Stimulated activated naive CD4-positive, alpha-beta T cell treated with Interleukin-2 at 50 U/mL for 16 hours (primary cell): ENCODE measurements at places on chromosomes 13 and 19.
A peak's percentile ranks its signal among the peaks of the same experiment; 100 is the strongest.

- DNase-seq = no peak
Measured at GRCh38 chr13:22311734-22312404, 641.0 kb downstream of the FGF9 start.

DNA sequence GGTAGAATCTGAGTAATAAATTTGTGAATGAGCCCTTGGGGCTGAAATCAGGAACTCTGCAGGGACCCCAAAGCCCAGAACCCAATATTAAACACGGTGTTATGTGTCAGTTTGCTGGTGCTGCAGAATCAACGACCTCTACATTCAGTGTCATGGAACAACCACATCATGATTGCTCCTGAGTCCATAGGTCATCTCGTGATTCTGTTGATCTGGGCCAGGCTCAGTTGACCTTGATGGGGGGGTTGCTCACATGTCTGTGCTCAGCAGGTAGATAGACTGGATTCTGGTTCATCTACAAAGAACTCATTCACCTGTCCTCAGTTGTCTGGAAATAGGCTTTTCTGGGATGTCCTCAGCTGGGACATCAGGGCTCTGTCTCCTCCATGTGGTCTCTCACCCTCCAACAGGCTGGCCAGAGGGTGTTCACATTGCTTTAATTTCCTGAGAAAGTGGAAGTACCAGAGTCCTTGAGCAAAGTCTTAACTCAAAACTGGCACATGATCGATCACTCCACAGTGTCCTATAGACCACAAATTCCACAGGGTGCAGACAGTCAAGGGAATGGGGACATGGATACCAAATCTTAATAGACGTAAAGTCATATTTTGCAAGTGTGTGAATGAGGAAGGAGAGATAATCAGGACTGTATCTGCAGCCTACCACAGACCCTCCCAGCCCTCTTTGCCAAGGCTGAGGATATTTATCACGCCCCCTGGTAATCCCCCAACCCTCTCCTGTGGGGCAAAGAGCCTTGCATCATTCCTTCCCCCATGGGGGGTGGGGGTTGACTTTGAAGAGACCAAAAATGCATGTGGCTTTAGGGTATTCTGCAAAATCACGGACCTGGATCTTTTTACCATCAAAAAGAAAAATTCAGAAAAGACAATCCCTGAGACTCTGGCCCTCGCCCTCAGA, 39.3 kb upstream of the IGFL1 start:
- no peak for DNase-seq

DNA sequence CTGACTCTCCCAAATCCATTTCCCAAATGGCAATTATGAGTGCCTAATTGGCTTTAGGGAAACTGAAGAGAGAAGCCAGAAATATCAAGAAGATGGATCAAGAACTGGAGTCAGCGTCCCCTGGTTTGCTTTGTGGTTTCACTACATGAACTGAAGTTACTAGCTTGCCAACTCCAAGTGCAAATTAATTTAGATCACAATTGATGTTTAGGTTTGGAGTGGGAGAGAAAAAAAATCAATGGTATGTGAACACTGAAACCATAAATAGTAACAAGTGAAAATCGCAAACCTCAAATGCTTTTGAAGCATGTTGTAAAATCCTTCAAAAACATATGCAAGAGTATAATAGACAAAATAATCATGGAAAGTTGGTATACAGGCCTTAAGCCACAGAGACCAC, 1528.6 kb upstream of the SLC10A2 start:
- no peak for DNase-seq

DNA sequence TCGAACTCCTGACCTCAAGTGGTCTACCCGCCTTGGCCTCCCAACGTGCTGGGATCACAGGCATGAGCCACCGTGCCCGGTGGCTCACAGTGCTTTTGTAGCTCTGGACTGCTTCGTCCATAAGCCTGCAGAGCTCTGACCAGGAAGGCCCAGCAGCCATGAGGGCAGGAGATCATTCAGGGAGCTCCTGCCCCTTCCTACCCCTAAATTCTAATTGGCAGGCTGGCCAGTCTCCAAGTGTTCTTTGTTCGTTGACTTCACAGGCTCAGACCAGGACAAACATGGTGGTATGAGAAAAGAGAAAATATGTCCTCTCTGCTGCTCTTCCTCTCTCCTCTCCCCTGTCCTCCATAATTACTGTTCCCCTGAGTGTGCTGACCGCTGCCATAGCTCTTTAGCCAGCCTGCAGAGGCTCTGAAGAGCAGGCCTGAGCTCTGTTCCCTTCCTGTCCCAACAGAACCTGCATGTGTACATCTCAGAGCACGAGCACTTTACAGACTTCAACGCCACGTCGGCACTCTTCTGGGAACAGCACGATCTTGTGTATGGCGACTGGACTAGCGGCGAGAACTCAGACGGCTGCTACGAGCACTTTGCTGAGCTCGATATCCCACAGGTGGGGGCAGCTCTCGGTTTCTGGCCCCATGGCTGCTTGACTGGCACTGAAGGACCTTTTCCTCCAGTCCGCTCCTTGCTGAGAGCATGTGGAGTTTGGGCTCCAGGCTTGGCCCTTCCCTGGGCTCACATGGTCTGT, 19.0 kb downstream of the CLPTM1 start:
- no peak for DNase-seq

DNA sequence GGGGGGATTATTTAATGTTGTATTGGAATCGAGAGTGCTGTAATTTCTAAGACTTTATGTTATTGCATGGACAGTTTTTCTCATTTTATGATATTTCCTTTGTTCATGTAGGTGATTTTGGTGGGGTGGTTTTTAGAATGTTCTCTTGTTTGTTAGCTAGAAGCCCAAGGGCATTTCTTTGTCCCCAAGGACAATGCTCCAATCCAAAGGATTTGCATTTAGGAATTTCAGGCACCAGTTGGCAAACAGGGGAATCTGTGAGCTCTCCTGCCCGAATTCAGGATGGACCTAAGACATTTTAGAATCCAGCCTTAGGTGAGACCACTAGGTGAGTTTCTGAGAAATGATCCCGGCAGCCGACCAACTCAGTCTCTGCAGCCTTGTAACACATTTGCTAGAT, 324.9 kb downstream of the KCNRG start:
- no peak for DNase-seq

GRCh38 chr19:10361569-10362011, 18.8 kb downstream of the TYK2 start:
- no peak for DNase-seq

- DNase-seq = no peak
Measured at GRCh38 chr13:35498231-35498630, 21.7 kb upstream of the MAB21L1 start.

- DNase-seq = no peak
Measured at GRCh38 chr13:114048443-114048842, 74.6 kb upstream of the C13orf46 start.

GRCh38 chr13:87333599-87333998, 337.6 kb upstream of the SLITRK5 start:
- no peak for DNase-seq

DNA sequence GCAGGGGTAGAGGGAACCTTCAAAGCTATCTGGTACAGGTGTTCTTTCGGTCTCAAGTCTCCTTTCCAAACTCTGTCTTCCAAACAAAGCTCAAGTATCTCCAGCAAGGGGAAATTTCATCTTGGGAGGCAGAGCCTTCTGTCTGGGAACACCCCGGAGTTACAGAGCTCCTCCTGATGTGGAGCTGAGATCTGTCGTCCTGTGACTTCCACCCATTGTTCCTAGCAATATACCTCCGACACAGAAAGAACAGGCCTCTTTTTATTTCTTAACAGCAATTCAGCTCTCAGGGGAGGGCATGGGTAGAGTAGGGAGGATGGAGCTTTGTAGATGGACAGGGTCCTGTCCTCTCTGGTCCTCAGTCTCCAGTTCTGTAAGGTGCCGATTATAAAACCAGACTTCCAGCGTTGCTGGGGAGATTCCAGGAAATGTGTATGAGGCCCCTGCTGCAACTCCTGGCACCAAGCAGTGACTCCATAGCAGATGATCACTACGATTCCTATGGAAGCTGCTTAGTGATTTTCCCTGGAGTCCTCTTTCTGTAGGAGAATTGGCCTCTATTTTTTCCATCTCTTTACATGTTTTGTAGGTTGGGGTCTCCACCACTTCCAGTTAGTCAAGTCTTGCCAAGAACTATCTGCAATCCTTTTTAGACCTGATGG, 56.0 kb upstream of the ARGLU1 start:
- no peak for DNase-seq

DNA sequence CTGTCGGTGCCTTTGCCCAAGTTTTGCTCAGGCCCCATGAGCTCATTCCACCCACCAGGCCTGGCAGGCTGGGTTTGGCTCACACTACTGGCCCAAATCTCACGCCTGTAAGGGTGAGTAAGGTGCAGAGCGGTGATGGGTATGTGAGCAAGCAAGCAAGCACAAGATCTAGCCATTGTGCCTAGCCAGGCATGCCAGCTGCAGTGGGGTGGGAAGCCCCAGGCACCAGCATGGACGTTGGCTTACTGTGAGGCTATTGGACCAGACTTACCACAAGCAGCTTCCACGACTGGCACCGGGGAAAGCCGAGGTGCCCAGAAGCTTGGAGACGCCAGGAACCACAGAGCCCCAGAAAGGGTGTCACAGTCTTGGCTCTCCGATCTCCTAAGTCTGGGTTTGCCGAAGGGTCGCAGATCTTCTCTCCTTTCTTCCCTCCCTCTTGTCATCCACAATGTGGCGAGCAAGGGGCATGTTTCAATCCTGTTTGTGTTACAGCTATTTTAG, 2659.4 kb upstream of the PCDH20 start:
- no peak for DNase-seq

DNA sequence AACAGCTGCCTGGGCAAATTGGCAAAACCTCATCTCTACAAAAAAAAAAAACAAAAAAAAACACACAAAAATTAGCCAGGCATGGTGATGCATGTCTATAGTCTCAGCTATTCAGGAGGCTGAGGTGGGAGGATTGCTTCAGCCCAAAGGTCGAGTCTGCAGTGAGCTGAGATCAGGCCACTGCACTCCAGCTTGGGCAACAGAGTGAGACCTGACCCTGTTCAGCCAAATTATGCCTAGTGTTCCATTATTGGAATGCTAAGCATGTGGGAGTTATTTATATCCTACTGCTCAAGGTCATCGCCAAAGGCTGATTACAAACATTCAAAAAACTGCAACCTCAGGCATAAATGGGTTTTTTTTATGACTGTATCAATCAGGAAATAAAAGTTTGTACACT, 1251.0 kb upstream of the PCDH9 start:
- DNase-seq = no peak

- no peak for DNase-seq
Measured at GRCh38 chr13:73910733-73911132, 223.5 kb downstream of the KLF12 start.

DNA sequence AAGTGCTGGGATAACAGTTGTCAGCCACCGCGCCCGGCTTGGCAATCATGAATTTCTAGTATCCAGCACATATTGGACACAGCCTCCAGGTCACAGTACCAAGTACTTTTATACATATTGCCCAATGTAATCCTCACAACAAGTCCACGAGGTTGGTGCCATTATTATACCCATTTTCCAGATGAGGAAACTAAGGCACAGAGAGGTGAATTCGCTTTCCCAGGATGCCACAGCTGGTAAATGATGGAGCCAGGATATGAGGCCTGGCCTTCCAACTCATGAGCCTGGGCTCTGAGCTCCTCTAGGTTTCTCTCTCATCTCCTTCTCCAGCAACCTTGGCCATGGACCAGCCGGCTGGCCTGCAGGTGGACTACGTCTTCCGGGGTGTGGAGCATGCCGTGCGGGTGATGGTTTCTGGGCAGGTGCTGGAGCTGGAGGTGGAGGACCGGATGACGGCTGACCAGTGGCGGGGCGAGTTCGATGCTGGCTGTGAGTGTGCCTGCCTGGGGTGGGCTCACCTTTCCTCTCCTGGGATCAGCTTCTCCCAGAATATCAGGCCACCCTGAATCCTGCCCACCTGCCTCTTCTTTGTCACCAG, 7.5 kb downstream of the CCDC61 start:
- no peak for DNase-seq

DNA sequence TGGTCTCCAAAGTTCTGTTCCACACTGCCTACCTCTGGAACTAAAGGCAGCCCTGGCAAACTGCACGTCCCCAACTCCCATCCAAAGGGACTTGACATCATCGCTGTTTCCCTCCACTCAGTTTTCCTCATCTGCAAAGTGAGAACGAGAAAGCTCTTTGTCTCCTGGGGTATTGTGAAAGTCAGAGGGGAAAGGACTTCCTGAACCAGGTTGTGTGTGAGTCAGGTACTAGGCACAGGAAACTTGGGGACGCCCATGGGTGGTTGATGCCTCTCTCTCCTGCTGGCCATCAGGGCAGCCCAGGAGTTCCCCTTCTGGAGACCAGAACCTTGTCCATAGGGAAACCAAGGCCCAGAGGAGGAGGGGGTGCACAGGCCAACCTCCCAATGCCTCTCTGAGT, 4.7 kb downstream of the CRLF1 start:
- no peak for DNase-seq

GRCh38 chr19:57192077-57192420, 749 bp downstream of the ZNF264 start:
- DNase-seq = no peak

- DNase-seq = no peak
Measured at GRCh38 chr19:1453525-1454364, 3.8 kb downstream of the APC2 start.

- DNase-seq = no peak
Measured at GRCh38 chr19:22935151-22935550, 67.8 kb downstream of the ZNF728 start.

DNA sequence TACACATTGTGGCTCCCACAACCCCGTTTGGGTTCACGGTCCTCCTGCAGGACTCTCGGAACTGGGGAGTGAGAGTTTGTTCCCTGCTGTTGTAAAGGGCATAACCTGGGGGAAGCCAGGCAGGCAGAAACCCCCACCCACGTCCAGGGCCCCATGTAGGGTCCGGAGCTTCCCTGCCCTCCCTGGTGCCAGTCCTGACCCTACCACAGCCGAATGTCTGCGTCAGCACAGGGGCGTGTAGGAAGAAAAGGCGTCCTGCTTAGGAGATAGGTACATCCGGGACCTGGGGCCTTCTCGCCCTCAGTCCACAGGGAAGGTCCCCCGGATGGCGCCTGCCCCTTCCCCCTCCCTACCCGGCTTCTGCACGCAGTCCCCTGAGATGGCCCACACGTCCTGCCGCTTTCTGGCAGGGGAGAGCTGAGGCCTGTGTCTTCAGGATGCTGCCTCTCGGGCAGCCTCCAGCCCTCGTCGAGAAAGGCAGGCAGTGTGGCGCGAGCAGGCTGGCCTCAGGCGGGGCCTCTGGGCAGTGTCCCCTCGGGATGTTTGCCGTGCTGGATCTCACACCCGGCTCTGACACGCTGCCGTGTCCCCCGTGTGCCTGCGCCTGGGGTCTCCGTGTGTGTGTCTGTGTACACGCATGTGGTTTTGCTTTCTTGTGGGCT, 19.1 kb downstream of the CSNK1G2 start:
- no peak for DNase-seq

- no peak for DNase-seq
Measured at GRCh38 chr19:4367781-4368127, 24.4 kb downstream of the MPND start.

- no peak for DNase-seq
Measured at GRCh38 chr13:106047859-106048258, 487.6 kb downstream of the EFNB2 start.

- no peak for DNase-seq
Measured at GRCh38 chr19:952049-952679, 26.3 kb downstream of the ARID3A start.

GRCh38 chr19:12564016-12564664, 12.9 kb upstream of the ZNF564 start:
- peak; percentile 81 for DNase-seq
